ENCODE measurements at places on chromosomes 1 and 21. TPM values are rescaled to one million over a fixed set of nuclear protein-coding genes. Genes with fewer than 3 reads are reported as not detected.

The STXBP3 gene
- 42.3 TPM for total RNA-seq

The LCE1E gene
- total RNA-seq = not detected

The SPRR4 gene
- not detected for total RNA-seq

The FBLIM1 gene
- 69.9 TPM for total RNA-seq

The OR2L8 gene
- not detected for total RNA-seq

The NBPF6 gene
- total RNA-seq = not detected
